DND-41 (cell line): ENCODE measurements at places on chromosomes 1 and 21.

GRCh38 chr1:165824269-165824643, 3.2 kb upstream of the UCK2 start:
- no peak for DNase-seq

DNA sequence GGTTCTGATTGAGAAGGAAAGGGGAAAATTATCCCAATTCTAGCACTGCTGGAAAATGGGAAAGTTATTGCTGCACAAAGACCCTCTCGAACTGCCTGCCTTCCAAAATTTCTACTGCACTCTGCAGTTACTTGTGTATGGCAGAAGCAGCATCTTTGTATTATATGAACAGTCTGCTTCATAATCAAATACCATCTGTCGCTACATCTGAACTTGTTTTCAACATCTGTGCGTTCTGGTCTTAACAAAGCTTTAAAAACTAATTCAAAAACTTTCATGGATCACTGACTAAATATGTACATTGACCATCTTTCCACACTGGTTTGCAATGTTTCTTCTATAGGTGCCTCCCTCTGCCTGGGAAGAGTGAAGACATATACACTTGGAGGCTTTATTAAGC, 79.2 kb downstream of the PROX1 start:
- no peak for DNase-seq

- no peak for DNase-seq
These were observed 42.2 kb downstream of the H3-3A start for GRCh38 chr1:226104671-226105121.

- no peak for DNase-seq
These were observed 60.5 kb downstream of the SYT2 start for GRCh38 chr1:202649553-202650392.

GRCh38 chr1:116226017-116226416, 114.8 kb downstream of the MAB21L3 start:
- no peak for DNase-seq

- no peak for DNase-seq
These were observed 108.5 kb upstream of the LRRC7 start for GRCh38 chr1:69459244-69459643.

DNA sequence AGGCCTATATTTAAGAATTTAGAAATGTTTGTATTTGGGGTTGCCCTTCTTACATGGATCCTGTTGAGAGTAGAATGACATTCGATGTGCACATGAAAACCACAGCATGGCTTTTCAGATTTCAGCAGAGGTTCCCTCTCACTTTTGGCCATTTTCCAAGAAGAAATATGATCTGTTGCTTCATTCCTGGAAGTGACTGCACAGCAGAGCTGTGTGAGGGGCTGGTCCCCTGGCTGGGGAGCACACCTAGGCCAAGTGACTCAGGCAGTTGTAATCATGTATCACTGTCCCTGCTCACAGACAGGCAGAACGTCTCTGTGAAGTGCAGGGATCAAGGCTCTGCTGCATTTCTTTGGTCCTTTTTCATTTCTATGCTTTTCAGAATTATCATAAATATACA, 32.3 kb downstream of the AGT start:
- DNase-seq = no peak

DNA sequence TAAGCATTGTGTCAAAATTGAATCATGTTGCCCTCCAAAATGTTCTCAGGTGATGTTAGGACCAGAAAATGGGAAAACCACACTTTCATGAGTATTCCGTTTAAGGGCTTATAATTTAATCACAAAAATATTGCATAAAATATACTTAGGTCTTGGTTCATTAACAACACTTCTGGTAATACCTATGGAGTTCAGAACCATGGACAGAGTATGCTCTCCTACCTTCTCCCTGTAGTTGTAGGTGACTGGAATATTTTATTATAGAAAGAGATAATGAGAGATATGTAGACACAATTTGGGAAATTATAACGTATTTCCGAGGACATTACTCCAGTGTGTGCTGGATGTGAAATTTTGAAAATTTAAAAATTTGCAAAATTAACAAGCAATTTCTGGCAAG, 232.5 kb downstream of the NCAM2 start:
- DNase-seq = no peak

DNA sequence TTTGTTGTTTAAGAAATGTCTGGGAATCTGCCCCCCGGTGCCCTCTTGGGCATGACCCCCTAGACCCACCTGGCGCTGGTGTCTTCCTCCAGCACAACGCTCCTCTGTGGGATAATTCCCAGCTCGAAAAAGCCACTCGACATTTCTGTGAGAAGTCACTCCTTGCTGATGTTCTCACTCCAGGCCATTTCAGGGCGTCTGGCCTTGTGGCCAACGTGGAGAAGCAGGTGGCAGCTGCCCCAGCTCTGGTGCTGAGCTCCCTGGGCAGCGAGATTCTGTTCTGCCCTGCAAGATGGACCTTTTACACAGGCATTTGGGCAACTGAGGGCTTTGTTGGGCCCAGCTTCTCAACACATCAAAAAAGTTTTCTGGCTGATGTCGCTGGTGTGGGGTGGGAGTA, 147.7 kb upstream of the WNT4 start:
- DNase-seq = no peak

GRCh38 chr1:75470448-75470847, 140.5 kb downstream of the SLC44A5 start:
- DNase-seq = no peak

DNA sequence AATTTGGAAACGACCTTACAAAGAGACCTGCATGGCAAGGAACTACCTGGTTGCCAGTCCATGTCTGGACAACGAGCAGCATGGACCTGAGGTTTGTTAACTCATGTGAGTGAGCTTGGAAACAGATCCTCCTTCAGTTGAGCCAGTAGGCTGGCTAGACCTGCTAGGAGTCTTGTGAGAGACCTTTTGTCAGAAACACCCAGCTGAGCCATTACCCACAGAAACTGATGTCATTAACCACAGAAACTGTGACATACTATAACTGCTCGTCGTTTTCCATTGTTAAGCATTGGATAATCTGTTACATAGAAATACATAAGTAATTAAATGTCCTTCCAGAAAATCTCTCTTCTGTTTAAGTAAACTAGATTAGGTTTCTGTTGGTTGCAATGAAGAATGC, 211.1 kb upstream of the C21orf91 start:
- DNase-seq = no peak

DNA sequence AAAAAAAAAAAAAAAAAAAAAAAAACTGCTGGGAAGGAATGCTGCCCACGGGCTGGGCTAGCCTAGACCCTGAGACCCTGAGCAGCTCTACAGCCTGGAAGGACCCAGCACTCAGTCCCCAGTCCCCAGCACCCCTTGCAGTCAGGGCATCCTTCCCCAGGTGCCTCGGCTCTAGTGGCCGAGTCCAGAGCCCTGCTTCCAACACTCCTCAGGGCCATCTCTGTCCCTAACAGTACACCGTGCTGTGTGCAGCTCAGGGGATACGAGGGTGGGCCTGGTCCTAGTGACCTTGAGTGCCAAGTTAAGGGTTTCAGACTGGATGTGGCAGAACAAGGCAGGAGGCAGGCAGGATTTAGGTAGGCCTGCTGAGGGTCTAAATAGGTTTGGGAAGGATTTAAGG, 50.2 kb upstream of the LRP8 start:
- DNase-seq = no peak

DNA sequence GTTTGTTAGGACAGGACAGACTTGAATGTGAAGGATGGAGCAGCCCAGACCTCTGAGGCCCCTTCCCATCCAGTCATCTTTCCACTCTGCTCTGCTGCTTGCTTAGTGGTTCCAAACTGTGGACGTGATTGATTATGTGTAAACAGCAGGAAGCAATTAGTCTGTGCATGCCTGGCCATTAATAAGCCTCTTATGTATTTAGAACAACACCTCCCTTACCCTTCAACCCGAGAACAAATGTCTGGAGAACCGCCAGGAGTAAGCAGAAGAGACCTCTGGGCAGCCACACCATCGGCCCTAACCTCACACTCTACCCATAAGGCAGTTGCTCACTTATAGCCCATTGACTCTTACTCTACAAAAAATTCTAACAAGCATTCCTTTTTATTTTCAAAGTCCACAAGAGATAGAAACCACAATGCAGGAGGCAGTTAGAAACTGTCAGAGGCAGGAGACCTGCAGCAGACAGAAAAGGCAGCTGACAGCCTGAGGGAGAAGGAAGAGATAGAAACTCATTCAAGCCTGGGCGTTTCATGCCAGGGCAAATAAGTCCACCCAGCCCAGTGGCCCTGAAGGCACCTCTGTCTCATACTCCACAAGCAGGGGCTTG, 5.8 kb upstream of the EPHA8 start:
- no peak for DNase-seq
